ENCODE measurements at places on chromosomes 6 and 20. TPM values are rescaled to one million over a fixed set of nuclear protein-coding genes. Genes with fewer than 3 reads are reported as not detected.

DNA sequence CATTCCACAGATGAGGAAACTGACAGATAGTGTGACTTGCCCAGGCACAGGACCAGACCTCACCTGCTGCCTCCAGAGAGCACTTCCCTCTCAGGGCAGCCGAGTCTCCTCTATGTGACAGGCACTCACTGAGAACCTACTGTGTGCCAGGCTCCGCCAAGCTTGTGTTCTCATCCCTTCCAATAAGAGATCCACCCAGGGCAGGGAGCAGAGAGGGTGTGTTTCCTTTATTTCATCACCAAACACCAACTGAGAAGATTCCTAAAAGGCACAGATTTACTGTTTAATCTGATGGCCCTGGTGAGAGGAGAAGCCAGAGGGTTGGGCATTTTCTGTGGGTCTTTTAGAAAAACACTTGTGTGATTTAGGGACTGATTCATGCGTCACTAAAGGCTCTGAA, 20.5 kb downstream of the SIRPA start:
- H3K4me1 ChIP-seq: no peaks in the 10 kb centered on the region
- H3K27ac ChIP-seq: no peak overlapping the region
- H3K27me3 ChIP-seq: no peaks in the 10 kb centered on the region
- no peak for DNase-seq

DNA sequence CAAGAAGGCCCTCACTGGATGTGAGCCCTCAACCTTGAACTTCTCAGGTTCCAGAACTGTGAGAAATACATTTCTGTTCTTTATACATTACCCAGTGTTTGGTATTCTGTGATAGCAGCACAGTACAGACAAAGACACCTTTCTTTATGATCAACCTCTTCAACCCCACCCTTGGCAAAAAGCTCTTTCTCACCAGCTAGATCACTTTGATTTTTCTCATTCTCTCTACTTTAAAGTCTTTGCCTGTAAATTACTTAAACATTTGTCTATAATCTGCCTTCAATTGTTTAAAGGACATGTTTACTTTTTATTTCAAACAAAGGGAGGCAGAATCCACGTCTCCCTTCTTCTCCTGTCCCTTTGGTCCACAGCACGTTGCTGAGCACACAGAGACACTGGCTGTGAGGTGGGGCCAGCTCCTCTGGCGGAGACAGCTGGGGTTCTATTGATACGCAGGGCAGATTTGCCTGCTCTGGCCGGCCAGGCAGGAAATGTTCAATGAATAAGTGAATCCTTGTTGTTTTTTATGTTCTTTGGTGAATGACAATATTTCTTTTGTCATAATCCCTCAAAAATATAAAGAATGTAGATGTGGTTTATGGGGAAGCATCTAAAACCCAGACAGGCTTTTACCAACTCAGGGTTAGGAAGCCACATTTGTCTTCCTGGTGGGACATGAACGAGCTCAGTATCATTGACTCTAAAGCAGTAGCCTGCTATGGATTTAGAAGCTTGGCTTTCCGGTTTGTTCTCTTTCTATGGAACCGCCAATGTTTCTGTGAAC, 52.9 kb downstream of the NEDD9 start:
- no peaks in the 10 kb centered on the region for H3K4me1 ChIP-seq
- H3K36me3 ChIP-seq: no peaks in the 10 kb centered on the region

GRCh38 chr20:44900231-44900854, 9.5 kb upstream of the PABPC1L start:
- H3K27ac ChIP-seq: no peak overlapping the region
- DNase-seq: no peak
- no peak overlapping the region for H3K4me3 ChIP-seq
- no peaks in the 10 kb centered on the region for H3K27me3 ChIP-seq
- peaks cover 24% of the 10 kb centered on the region for H3K36me3 ChIP-seq
- no peaks in the 10 kb centered on the region for H3K4me1 ChIP-seq

DNA sequence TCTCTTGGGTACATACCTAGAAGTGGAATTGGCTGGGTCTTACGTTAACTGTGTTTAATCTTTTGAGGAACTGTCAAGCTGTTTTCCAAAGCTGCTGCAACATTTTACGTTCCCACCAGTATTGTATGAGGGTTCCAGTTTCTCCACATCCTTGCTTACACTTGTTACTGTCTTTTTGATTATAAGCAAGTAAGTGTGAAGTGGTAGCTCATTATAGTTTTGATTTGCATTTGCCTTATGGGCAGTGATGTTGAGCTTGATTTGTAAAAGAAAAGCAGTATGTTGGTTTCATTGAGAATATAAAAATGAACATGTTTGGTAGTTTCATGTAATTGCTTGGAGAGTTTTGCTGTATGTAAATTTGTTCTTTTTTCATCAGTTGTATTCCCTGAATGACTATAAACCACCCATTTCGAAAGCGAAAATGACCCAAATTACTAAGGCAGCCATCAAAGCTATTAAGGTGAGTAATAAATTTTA, 40.4 kb downstream of the SCAF8 start:
- H3K27ac ChIP-seq: no peak overlapping the region
- H3K36me3 ChIP-seq: no peaks in the 10 kb centered on the region
- no peak for DNase-seq

GRCh38 chr20:6898928-6899327, 131.4 kb downstream of the BMP2 start:
- no peaks in the 10 kb centered on the region for H3K36me3 ChIP-seq
- H3K27ac ChIP-seq: no peak overlapping the region
- DNase-seq: no peak
- H3K4me1 ChIP-seq: no peaks in the 10 kb centered on the region

- H3K27ac ChIP-seq: no peak overlapping the region
- H3K36me3 ChIP-seq: no peaks in the 10 kb centered on the region
- H3K27me3 ChIP-seq: peaks cover 11% of the 10 kb centered on the region
- no peak for DNase-seq
These were observed 183.5 kb upstream of the COL21A1 start for GRCh38 chr6:56430629-56431600.

DNA sequence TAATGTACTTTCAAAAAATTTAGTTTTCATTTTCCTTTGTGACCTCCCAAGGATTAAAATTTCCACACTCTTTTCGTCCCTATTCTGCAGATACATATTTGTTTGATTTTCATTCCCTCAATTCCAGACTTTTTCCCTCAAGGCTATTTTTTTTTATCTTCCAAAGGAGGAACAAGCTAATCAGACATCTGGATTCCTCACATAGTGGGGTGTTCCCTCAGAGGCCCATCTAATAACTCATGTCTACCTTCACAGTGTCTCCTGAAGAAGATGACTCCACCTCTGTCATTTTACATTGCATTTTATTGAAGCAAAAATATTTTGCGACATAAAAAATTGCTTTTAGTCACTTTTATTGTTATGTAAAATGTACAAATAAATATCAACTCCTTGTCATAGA, 122.2 kb downstream of the RFPL4B start:
- no peaks in the 10 kb centered on the region for H3K27me3 ChIP-seq
- DNase-seq: no peak
- H3K4me3 ChIP-seq: no peak overlapping the region

- peaks cover 46% of the 10 kb centered on the region for H3K36me3 ChIP-seq
- H3K27ac ChIP-seq: no peak overlapping the region
- H3K4me1 ChIP-seq: no peaks in the 10 kb centered on the region
- no peak for DNase-seq
- no peak overlapping the region for H3K4me3 ChIP-seq
- no peaks in the 10 kb centered on the region for H3K27me3 ChIP-seq
These were observed 17.4 kb downstream of the MAPRE1 start for GRCh38 chr20:32837157-32837556.

GRCh38 chr6:36419310-36419709, 23.3 kb downstream of the PXT1 start:
- no peak overlapping the region for H3K4me3 ChIP-seq
- no peaks in the 10 kb centered on the region for H3K27me3 ChIP-seq
- DNase-seq: no peak
- H3K4me1 ChIP-seq: 0 out of 2 replicates have a peak, but pooled peaks cover 5% of the 10 kb centered on the region
- H3K27ac ChIP-seq: no peak overlapping the region
- H3K36me3 ChIP-seq: no peaks in the 10 kb centered on the region

DNA sequence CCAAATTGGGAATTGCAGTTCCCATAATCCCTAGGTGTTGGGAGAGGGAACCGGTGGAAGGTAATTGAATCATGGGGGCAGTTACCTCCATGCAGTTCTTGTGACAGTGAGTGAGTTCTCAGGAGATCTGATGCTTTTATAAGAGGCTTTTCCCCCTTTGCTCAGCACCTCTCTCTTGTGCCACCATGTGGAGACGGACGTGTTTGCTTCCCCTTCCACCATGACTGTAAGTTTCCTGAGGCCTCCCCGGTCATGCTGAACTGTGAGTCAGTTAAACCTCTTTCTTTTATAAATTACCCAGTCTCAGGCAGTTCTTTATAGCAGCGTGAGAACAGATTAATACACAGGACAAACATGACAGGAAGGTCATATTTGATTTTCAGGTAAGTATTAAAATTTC, 25.3 kb upstream of the HECA start:
- H3K4me1 ChIP-seq: no peaks in the 10 kb centered on the region
- DNase-seq: peak; percentile 15
- H3K27ac ChIP-seq: no peak overlapping the region
- H3K27me3 ChIP-seq: peaks cover 5% of the 10 kb centered on the region
- no peaks in the 10 kb centered on the region for H3K36me3 ChIP-seq

- no peak overlapping the region for H3K27ac ChIP-seq
- no peak for DNase-seq
- no peaks in the 10 kb centered on the region for H3K36me3 ChIP-seq
- peaks cover 5% of the 10 kb centered on the region for H3K27me3 ChIP-seq
- no peak overlapping the region for H3K4me3 ChIP-seq
- H3K4me1 ChIP-seq: no peaks in the 10 kb centered on the region
These were observed 9.8 kb upstream of the PLEKHG1 start for GRCh38 chr6:150589852-150590251.

- peak; percentile 63 for DNase-seq
- H3K4me1 ChIP-seq: peaks cover 4% of the 10 kb centered on the region
- no peaks in the 10 kb centered on the region for H3K27me3 ChIP-seq
- peak overlapping the region; percentile 58 for H3K4me3 ChIP-seq
- H3K36me3 ChIP-seq: no peaks in the 10 kb centered on the region
These were observed 128.5 kb upstream of the CDYL start for GRCh38 chr6:4647414-4648365.

The FAM184A gene
- 8.7 TPM for total RNA-seq

The RAET1L gene
- not detected for total RNA-seq

The COL19A1 gene
- total RNA-seq: not detected

The LAMA4 gene
- total RNA-seq: 11.9 TPM

The UQCC2 gene
- total RNA-seq: 135 TPM

The ILRUN gene
- 62.8 TPM for total RNA-seq

Data from Panc1 (cell line).